ENCODE measurements at places on chromosomes 4 and X. TPM values are rescaled to one million over a fixed set of nuclear protein-coding genes. Genes with fewer than 3 reads are reported as not detected.

- DNase-seq = peak; percentile 23
Measured at GRCh38 chr4:154164931-154165839, 326.4 kb downstream of the DCHS2 start.

TBCK gene
- total RNA-seq = 25.8 TPM

- no peak for DNase-seq
Measured at GRCh38 chr4:136573460-136573859, 958.8 kb downstream of the PCDH18 start.

GRCh38 chr4:129140521-129140920 lies 44.6 kb downstream of the C4orf33 start:
- no peak for DNase-seq

DNA sequence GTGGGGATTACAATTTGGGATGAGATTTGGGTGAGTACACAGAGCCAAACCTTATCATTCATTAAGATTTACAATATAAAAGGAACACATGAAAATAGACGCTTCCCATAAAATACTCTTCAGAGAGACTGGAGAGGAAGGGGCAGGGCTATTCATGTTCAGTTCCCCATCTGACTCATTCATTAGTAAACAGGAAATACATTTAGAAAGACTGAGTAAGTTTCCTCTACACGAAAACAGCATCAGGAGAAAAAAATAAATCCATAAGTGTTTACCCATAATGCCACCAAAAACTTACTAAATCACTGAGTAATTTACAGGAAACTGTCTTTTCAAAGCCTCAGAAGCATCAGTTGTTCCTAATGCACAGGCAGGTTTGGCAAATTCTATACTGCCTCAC lies 255.4 kb upstream of the CXorf51A start:
- DNase-seq = no peak

DNA sequence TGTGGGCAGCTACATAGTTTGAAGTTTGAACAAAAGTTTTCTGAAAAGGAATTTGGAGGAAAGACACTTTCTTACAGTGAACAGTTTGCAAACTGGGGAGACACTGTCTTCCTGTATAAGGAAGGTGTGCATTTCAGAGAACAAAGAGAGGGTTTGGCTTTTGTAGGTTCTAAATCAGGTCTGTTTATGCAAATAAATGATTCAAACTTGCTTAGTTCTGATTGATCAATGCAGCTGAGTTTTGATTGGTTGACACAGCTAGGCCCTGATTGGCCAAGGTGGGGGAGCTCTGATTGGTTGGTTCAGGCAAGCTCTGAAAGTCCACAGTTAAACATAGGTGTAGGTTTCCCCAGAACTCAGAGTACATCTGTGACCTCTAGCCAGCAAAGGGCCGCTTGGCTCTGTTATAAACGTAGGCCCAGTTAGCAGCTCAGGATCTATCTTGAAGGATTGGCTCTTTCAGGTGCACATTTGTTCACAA lies 63.0 kb upstream of the ENPP6 start:
- no peak for DNase-seq
